MCF 10A (cell line): ENCODE measurements at places on chromosomes 2 and 18.
A peak's percentile ranks its signal among the peaks of the same experiment; 100 is the strongest.

GRCh38 chr2:68052717-68053422, 9.9 kb downstream of the C1D start:
- no peaks in the 10 kb centered on the region for H3K27me3 ChIP-seq
- H3K4me3 ChIP-seq: no peak overlapping the region
- peaks cover 10% of the 10 kb centered on the region for H3K36me3 ChIP-seq
- DNase-seq: no peak
- H3K4me1 ChIP-seq: peaks cover 33% of the 10 kb centered on the region

- H3K4me3 ChIP-seq: no peak overlapping the region
- no peak overlapping the region for H3K27ac ChIP-seq
- no peaks in the 10 kb centered on the region for H3K36me3 ChIP-seq
- DNase-seq: peak; percentile 14
- H3K27me3 ChIP-seq: no peaks in the 10 kb centered on the region
Measured at GRCh38 chr2:162058973-162059668, 14.9 kb downstream of the DPP4 start.

DNA sequence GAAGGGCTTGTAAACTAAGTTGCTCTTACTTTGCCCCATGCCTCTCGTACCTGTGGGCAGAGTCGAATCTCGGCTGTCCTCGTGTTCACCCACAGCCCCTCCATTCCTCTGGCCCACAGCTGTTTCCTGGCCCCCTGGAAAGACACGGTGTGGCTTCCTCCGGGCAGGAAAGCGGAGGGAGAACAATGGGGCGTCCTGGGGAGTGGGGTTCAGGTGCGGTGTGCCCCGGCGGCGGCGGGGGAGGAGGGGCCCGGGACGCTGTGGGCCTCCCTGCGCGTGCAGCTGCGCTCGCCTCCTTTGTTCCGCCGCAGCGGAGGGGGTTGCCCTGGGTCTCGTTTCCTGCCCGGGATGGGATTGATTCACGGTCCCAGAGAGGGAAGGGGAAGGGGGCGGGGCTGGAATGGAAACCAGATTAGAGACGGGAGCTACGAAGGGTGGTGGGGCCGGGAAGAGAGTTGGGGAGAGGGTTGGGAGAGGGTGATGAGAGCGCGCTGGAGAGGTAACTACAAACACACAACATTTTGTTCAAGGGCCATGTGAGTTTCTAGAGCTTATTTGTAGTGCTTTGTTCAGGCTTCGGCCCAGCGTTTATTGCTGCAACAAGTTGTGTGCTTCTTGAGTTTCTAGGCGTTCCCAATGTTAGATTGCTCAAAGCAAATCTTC, 796 bp downstream of the MYO1B start:
- H3K4me1 ChIP-seq: peaks cover 42% of the 10 kb centered on the region
- DNase-seq: peak; percentile 81
- H3K27me3 ChIP-seq: no peaks in the 10 kb centered on the region
- H3K4me3 ChIP-seq: peak overlapping the region; percentile 91
- H3K36me3 ChIP-seq: peaks cover 12% of the 10 kb centered on the region
- peak overlapping the region; percentile 90 for H3K27ac ChIP-seq

GRCh38 chr2:104388296-104388695, 465.6 kb upstream of the POU3F3 start:
- no peak overlapping the region for H3K27ac ChIP-seq
- no peaks in the 10 kb centered on the region for H3K4me1 ChIP-seq
- no peak for DNase-seq
- no peaks in the 10 kb centered on the region for H3K36me3 ChIP-seq
- no peak overlapping the region for H3K4me3 ChIP-seq

DNA sequence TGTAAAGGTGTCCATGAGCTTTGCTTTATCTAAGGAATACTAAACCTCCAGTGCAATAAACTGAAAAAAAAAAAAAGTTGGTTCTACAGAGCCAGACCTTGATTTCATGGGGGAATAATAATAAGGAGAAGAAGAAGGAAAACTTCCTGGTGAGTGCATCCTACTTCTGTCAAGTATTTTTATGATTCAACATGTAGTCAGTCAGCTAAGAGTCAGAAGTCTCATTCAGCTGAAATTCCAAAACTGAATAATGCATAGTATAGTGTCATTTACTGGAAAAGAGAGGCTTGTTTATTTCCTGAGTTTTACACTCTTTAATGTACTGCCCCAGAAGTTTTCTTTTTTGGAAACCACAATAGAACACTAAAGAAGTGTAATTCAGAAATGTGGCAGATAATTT, 77.8 kb upstream of the TACR1 start:
- no peaks in the 10 kb centered on the region for H3K36me3 ChIP-seq
- DNase-seq: peak; percentile 13
- no peak overlapping the region for H3K27ac ChIP-seq
- H3K27me3 ChIP-seq: no peaks in the 10 kb centered on the region
- peaks cover 12% of the 10 kb centered on the region for H3K4me1 ChIP-seq

DNA sequence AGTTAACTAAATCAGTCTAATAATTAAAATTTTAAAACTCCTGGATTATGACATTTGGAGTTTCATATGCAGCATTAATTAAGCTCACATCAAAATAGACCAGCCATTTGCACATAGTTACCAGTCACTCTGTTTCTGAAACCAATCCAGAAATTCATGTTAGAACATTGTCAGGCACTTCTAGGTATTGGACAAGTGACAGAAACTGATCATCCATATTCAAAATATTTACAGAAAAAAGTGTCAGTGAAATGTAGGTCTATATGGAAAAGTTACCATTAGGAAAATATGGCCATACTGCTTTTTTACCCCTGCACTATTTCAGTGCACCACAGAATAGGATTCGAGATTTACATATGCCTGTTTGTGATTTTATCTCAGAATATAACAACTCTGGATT, 33.4 kb downstream of the UPP2 start:
- no peaks in the 10 kb centered on the region for H3K27me3 ChIP-seq
- H3K27ac ChIP-seq: no peak overlapping the region
- H3K4me1 ChIP-seq: no peaks in the 10 kb centered on the region
- DNase-seq: no peak
- H3K36me3 ChIP-seq: no peaks in the 10 kb centered on the region

- no peak overlapping the region for H3K27ac ChIP-seq
- peaks cover 20% of the 10 kb centered on the region for H3K36me3 ChIP-seq
- H3K27me3 ChIP-seq: no peaks in the 10 kb centered on the region
- H3K4me3 ChIP-seq: no peak overlapping the region
- H3K4me1 ChIP-seq: peaks cover 13% of the 10 kb centered on the region
Measured at GRCh38 chr18:77108001-77108692, 24.4 kb downstream of the MBP start.

DNA sequence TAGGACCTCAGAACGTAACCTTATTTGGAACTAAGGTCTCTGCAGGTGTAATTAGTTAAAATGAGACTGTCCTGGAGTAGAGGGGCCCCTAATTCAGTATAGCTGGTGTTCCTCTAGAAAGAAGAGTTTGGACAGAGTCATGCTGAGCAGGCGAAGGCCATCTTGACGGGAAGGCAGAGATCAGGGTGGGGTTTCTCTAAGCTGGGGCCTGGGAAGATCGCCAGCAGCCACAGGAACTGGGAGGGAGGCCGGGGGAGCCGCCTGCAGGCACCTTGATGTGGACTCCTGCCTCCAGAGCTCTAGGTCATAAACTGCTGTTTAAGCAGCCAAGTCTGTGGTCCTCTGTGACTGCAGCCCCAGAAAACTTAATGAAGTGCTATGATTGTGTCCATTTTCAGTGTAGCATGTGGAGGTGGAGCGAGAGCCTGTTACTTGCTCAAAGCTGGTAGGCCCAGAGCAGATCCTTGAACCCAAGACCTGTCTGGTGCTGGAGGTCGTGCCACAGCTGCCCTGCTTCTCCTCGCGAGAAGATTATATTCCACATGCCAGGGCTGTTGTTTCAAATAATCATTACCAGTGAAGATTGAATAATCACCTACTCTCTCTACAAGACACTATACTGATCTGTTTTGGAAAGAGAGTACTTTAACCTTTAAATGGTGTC, 105.7 kb downstream of the TPO start:
- DNase-seq: peak; percentile 8
- H3K4me1 ChIP-seq: peaks cover 9% of the 10 kb centered on the region
- H3K4me3 ChIP-seq: no peak overlapping the region
- no peaks in the 10 kb centered on the region for H3K36me3 ChIP-seq
- peaks cover 10% of the 10 kb centered on the region for H3K27me3 ChIP-seq
- H3K27ac ChIP-seq: no peak overlapping the region

- H3K4me1 ChIP-seq: no peaks in the 10 kb centered on the region
- H3K36me3 ChIP-seq: no peaks in the 10 kb centered on the region
- H3K4me3 ChIP-seq: no peak overlapping the region
- no peak overlapping the region for H3K27ac ChIP-seq
- H3K27me3 ChIP-seq: no peaks in the 10 kb centered on the region
- DNase-seq: peak; percentile 65
Measured at GRCh38 chr2:230160112-230160660, 59.6 kb downstream of the SP110 start.

- H3K4me3 ChIP-seq: no peak overlapping the region
- peaks cover 8% of the 10 kb centered on the region for H3K4me1 ChIP-seq
- peaks cover 85% of the 10 kb centered on the region for H3K36me3 ChIP-seq
- DNase-seq: no peak
Measured at GRCh38 chr2:54644236-54644635, 79.2 kb upstream of the EML6 start.

DNA sequence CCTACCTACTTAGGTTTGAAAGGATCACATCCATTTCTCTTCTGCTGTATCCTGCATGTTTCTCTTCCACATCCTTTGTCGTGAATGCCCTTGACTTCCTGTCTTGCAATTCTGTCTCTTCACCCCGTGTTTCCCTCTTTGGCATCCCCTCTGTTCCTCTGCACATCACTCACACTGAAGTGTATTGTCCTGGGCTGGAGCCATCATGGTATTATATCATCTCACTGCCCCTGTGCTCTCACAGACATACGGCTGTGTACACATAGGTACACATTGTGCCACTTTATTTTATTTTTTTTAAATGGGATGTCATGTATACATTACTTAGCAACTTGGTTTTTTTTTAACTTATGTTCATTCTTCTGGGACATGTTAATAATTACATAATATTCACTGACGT, 291.6 kb downstream of the ALPK2 start:
- H3K4me3 ChIP-seq: no peak overlapping the region
- H3K27me3 ChIP-seq: no peaks in the 10 kb centered on the region
- no peak for DNase-seq
- H3K36me3 ChIP-seq: peaks cover 86% of the 10 kb centered on the region

- H3K27me3 ChIP-seq: no peaks in the 10 kb centered on the region
- H3K36me3 ChIP-seq: no peaks in the 10 kb centered on the region
- H3K27ac ChIP-seq: no peak overlapping the region
- H3K4me1 ChIP-seq: no peaks in the 10 kb centered on the region
- no peak overlapping the region for H3K4me3 ChIP-seq
Measured at GRCh38 chr2:187912950-187913349, 358.7 kb upstream of the TFPI start.

DNA sequence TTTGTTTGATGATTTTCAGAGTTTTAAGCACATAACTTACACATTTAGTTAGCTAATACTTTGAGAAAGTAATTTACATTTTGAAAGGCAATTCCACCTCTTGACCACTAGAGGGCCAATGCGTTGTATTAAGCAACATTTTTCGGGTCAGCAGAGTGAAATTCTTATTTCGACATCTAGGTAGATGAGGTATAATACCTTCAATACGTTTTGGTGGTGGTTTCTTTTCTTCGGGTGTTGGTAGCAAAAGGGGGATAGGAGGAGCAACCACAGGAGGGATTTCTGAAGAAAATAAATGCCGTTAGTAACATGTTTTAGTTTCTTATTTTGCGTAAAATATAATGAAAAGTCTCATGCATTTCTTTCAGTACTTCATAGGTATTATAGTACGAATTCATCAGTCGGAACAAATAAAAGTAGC, 106.3 kb downstream of the TTN start:
- H3K27ac ChIP-seq: no peak overlapping the region
- peaks cover 5% of the 10 kb centered on the region for H3K4me1 ChIP-seq
- H3K27me3 ChIP-seq: peaks cover 56% of the 10 kb centered on the region
- peak overlapping the region; percentile 15 for H3K4me3 ChIP-seq
- no peaks in the 10 kb centered on the region for H3K36me3 ChIP-seq
- peak; percentile 36 for DNase-seq

GRCh38 chr18:22433956-22434355, 16.2 kb upstream of the CTAGE1 start:
- no peaks in the 10 kb centered on the region for H3K36me3 ChIP-seq
- peaks cover 13% of the 10 kb centered on the region for H3K4me1 ChIP-seq
- no peaks in the 10 kb centered on the region for H3K27me3 ChIP-seq
- no peak overlapping the region for H3K4me3 ChIP-seq

GRCh38 chr2:11155381-11156035, at the start of gene SLC66A3:
Gene SLC66A3, plus strand, starts transcription at chr2:11155467. Its CDS starts 80 bp downstream, at chr2:11155547.
- no peaks in the 10 kb centered on the region for H3K36me3 ChIP-seq
- no peaks in the 10 kb centered on the region for H3K27me3 ChIP-seq
- H3K27ac ChIP-seq: no peak within 1 kb of the TSS
- DNase-seq: peak; percentile 84

GRCh38 chr18:48735681-48736255, 196.9 kb downstream of the CTIF start:
- H3K4me3 ChIP-seq: no peak overlapping the region
- no peak overlapping the region for H3K27ac ChIP-seq
- H3K4me1 ChIP-seq: peaks cover 42% of the 10 kb centered on the region

DNA sequence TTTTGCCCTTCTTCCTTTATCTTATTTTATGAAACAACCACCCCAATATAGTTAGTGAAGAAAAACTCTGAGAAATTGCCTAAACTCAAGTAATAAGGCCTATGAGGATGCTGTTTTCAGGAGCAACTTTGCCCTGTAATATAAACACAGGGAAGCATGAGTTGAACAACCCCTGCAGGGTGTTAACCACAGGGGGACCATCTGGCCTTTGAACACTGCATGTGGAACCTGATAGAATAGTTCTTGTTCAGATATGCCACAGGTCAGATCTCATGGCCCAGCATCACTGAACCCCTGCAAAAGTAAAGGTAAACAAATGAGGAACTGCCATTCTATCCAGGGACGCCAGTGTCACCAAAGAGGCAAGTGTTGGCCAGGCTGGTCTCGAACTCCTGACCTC, 82.6 kb downstream of the MAPK4 start:
- peaks cover 5% of the 10 kb centered on the region for H3K4me1 ChIP-seq
- peaks cover 5% of the 10 kb centered on the region for H3K36me3 ChIP-seq
- H3K4me3 ChIP-seq: no peak overlapping the region
- no peaks in the 10 kb centered on the region for H3K27me3 ChIP-seq

- no peak overlapping the region for H3K27ac ChIP-seq
- H3K27me3 ChIP-seq: no peaks in the 10 kb centered on the region
- DNase-seq: no peak
- no peak overlapping the region for H3K4me3 ChIP-seq
Measured at GRCh38 chr18:35754464-35754863, 172.9 kb downstream of the GALNT1 start.

- H3K4me1 ChIP-seq: no peaks in the 10 kb centered on the region
- no peak overlapping the region for H3K4me3 ChIP-seq
- peaks cover 29% of the 10 kb centered on the region for H3K36me3 ChIP-seq
- H3K27me3 ChIP-seq: no peaks in the 10 kb centered on the region
- no peak overlapping the region for H3K27ac ChIP-seq
- DNase-seq: no peak
Measured at GRCh38 chr2:66445925-66446871, 11.3 kb downstream of the MEIS1 start.

GRCh38 chr2:111715987-111716904, 167.7 kb downstream of the ANAPC1 start:
- no peak for DNase-seq
- H3K4me1 ChIP-seq: peaks cover 8% of the 10 kb centered on the region
- no peaks in the 10 kb centered on the region for H3K36me3 ChIP-seq
- no peak overlapping the region for H3K4me3 ChIP-seq

- H3K4me1 ChIP-seq: peaks cover 30% of the 10 kb centered on the region
- H3K27ac ChIP-seq: no peak overlapping the region
- H3K4me3 ChIP-seq: no peak overlapping the region
Measured at GRCh38 chr2:67465623-67466022, 68.5 kb downstream of the ETAA1 start.

- DNase-seq: peak; percentile 70
- H3K27ac ChIP-seq: peak overlapping the region; percentile 71
- peak overlapping the region; percentile 35 for H3K4me3 ChIP-seq
- H3K36me3 ChIP-seq: no peaks in the 10 kb centered on the region
- H3K27me3 ChIP-seq: no peaks in the 10 kb centered on the region
Measured at GRCh38 chr2:33014268-33014667, 67.5 kb downstream of the LTBP1 start.
